ENCODE measurements at places on chromosomes 1 and 21.
A peak's percentile ranks its signal among the peaks of the same experiment; 100 is the strongest.

DNA sequence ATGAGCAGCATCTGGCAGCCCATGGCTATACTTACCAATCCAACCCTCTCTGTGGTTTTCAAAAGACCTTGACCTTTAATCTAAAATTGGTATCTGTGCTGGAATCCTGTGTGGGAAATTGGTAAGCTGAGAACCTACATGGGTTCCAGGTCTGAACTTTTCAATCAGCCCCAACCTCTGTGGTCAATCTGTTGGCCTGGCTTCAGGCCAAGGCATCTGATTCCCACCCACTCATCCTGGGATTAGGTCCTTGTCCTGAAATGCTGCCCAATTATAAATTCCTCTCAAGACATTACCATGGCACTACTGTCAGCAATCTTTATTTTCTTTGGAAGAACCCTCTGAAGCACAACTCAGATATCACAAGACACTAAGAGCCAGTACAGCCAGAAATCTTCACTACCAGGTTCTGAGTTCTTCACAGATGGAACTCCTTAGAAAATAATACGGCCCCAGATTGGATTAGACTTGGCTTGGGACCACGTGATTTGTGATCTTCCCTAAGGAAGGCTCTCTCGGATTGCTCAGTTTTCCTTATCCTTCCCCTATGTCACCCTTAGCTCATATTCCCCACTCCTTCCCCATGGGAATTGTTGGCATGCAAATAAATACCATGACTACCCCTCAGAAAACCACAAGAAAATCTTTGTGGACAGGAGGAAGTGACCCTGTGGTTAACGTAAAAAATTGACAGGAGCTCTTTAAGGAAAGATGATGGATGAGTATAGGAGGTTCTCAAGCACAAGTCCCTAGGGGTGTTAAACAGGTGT is 207.9 kb upstream of the ST6GALNAC5 start:
- DNase-seq: no peak

GRCh38 chr1:164648636-164649035 is 89.7 kb downstream of the PBX1 start:
- no peak for DNase-seq

DNA sequence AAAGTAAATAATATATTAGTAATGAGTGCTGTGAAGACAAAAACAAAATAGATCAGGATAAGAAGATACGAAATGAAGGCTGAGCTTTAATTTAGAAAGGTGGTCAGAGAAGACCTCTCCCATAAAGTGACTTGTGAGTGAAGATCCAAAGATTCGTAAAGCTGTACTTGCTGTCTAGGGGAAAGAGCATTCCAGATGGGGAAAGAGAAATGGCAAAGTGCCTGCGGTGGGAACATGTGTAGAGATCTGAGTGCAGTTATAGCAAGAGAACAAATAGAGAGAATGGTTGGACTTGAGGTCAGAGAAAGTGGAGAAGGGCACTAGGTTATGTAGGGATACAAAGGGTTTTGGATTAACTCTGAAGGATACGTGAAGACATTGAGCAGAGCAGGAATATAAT is 60.6 kb downstream of the NUF2 start:
- DNase-seq: no peak

DNA sequence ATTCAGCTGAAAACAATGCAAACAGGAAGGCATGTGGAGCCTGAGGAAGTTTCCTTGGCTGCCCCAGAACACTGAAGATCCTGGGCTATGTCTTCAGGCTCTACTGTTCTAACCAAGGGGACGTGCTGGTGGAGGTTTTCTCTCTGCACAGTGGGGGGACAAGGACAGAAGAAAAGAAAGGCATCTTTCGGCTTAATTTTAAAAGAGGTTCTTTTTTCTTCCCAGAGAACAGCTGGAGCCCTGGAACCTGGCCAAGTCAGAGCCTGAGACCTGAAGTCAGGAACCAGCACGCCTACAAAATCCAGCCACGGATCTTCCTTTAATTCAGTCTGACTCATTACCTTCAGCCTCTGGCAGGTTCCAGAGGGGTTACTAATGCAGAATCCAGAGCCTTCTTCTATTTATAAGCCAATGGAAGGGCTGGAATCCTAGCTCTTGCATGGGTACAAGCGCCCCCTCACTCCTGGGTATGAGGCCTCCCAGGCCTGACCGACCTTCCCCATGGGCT is 19.8 kb downstream of the CTNNBIP1 start:
- peak; percentile 85 for DNase-seq

- DNase-seq: no peak
Measured at GRCh38 chr1:241593186-241593585, 47.0 kb downstream of the CHML start.

GRCh38 chr21:34180407-34180806 is 107.0 kb downstream of the MRPS6 start:
- DNase-seq: no peak

DNA sequence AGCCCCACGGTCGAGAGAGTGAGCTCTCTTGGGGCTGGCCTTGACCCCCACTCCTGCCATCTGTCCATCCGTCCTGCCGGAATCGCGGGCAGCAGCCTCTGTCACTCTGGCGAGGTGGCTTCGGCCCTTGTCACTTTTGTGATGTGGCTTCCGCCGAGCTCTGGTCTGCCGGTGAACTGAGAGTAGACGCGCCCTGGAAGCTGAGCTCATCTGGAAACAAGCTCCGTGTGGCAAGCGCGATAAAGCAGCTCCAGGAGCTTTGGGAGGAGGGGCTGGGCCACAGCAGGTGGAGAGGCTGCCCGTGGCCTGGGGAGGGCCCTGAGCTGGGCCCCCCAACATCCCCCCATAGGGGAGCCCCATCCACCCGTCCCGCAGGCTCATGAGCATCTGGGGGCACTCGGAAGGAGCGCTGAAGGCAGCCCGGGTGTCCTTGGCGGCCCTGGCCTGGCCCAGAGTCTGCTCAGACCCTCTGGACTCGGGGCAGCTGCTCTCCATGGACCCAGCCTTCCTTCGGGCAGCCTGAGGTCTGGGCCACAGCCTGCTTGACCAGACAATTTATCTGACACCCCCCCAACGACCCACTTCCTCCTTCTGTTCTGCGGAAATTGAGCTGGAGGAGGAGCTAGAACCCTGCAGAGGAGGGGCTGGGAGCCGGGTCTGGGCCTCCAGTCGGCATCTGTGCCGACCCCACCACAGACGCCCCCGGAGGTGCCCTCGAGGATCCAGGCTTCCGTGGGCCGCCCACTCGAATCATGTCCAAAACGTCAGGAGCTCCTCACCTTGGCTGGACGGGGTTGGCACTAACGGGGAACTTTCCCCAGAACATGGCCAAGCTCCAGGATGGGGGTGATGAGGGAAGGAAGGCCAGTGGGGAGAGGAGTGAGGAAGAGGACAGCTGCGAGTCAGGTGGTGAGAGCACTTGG is 59.1 kb downstream of the SLC19A1 start:
- DNase-seq: no peak

GRCh38 chr1:193408782-193409293 is 222.4 kb upstream of the B3GALT2 start:
- DNase-seq: peak; percentile 29

DNA sequence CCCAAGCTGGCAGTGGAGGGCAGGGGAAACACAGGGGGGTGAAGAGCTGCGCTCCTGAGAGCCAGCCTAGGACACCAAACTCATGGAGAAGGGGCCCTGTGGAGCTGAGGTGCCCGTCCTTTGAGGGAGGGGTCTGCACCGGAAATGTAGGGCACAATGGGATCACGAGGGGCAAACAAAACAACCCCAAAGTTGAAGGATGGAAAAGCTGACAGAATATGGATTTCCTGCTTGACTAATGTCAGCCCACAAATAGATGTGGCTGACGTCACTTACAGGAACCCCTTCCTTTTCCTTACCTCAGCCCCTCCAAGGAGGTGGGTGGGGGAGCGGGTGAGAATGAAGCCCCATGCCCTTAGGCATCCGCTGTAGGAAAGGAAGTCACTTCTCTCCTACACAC is 110.9 kb downstream of the KCNN3 start:
- peak; percentile 26 for DNase-seq

DNA sequence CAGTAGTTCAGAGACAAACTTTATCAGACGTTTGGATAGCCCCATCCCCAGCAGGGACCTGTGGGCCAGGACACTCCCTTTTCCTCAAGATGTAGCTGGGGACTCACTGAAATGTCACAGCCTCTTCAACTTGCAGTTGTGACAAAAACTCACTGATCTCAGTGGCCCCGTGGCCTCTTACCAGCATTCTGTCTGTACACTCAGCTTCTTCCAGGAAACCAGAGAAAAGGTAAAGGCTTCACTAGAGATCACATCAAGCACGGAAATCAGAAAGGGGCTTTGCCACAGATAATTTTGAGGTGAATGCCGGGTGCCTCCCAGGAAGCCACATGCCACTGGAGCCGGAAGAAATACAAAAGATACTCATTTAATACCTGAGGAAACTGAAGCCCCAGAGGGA is 122.2 kb downstream of the CCDC185 start:
- no peak for DNase-seq

DNA sequence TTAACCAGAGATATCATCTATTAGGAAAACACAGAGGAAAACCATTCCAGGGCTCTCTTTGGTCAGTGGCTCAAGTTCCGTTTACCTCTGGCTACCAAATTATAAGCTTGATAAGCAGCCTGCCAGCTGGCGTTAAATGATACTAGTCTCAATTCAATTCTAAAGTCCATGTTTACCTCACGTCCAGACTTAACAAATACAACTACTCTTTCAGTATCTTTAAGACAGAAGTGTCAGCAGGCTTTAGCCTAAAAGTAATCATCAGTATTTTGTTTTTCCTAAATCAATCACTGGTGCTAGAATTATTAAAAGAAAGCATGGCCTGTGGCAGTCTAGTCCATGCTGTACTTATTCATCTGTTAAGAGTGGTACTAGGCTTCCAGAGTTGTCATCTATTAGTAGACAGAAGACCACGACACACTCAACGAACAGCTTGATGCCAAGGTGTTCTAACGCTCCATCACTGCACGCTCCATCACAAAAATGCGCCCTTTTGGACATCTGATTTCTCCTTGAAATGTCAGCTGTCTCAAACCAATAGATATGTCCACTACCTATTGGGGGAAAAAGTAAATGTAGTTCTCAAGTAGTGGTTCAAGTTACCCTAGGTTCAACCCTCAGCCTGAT is 1.5 kb downstream of the IVNS1ABP start:
- peak; percentile 30 for DNase-seq

DNA sequence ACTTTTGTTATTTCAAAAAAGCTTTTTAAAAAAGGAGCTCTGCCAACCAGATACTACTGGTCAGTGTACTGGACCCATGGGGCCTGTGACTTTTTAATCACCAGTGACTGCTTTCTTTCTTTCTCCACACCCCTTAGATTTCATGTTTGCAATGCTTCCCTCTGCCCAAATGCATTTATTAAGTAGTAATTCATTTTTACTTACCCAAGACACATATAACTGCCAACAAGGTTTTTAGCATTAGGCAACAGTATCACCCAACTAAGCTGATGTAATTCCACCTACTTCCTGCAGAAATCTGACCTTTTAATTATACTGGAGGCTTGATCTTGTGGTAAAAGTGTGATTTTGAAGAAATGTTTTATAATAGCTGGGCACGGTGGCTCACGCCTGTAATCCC is 12.5 kb downstream of the MECR start:
- no peak for DNase-seq

GRCh38 chr1:193417945-193418744 is 231.7 kb upstream of the B3GALT2 start:
- DNase-seq: peak; percentile 44

DNA sequence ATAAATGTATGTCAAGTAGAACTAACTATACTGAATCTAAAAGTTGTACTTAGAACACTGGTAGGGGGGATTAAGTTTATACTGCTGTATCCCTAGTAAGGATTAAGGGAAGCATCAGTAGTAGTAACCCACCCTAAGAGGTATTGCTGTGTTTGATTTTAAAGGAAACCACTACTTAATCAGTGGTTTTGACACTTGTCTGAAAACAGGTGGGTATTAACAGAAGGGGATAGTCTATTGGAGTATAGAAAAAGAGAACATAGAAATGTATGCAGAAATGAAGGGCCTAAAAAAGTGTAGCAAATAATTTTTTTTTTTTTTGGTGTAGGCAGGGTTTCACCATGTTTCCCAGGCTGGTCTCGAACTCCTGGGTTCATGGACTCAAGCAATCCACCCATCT is 2.2 kb downstream of the MIGA1 start:
- no peak for DNase-seq

GRCh38 chr1:88022516-88022915 is 661.6 kb upstream of the PKN2 start:
- DNase-seq: no peak

- DNase-seq: no peak
Measured at GRCh38 chr21:45990049-45990711, 8.6 kb downstream of the COL6A1 start.

- DNase-seq: no peak
Measured at GRCh38 chr1:4485398-4485797, 169.0 kb upstream of the AJAP1 start.

DNA sequence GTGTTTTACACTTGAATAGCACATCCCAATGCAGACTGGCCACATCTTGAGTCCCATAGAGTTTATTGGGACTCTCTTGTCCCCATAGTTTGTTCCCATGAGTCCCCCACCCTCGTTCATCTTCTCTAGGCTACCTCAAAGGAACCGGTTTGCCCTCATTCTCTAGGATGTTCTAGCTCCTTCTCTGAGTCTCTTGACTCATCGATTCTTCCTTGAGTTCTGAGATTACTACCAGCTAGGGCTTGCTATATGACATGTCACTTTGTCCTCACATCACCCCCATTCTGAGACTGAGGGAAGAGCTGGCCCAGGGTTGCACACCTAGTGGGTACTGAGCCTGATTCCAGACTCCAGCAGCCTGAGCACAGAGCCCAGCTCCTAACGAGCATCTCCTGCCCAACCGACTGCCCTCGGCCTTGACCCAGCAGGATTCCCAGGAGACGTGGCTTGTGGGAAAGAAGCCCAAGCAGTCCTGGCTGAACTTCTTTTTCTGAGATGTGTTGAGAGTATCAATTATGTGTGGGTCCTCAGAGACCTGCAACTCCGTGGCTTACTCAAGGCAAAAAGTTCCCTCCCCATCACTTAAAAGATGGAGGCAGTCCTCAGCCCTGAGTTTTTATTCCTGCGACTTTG is 42.0 kb downstream of the TMEM51 start:
- DNase-seq: no peak

GRCh38 chr1:78102082-78102481 is 56.3 kb downstream of the GIPC2 start:
- peak; percentile 64 for DNase-seq

DNA sequence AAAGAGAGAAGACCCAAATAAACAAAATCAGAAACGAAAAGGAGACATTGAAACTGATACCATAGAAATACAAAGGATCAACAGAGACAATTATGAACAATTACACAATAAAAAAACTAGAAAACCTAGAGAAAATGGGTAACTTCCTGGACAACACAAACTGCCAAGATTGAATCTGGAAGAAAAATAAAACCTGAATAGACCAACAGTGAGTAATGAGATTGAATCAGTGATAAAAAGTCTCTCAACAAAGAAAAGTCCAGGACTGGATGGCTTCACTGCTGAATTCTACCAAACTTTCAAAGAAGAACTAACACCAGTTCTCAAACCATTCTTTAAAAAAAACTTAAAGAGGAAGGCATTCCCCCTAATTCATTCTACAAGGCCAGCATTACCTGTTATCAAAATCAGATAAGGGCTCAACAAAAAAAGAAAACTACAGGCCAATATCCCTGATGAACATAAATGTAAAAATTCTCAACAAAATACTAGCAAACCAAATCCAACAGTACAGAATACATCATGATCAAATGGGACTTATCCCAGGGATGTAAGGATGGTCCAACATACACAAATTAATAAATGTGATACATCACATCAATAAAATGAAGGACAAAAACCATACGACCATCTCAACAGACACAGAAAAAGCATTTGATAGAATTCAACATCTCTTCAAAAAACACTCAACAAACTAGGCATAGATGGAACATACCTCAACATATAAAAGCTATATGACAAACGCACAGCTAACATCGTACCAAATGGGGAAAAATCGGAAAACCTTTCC is 119.9 kb downstream of the ACBD6 start:
- peak; percentile 66 for DNase-seq

Data from dermis blood vessel endothelial cell (primary cell).